ENCODE measurements at places on chromosomes 12 and 14.

DNA sequence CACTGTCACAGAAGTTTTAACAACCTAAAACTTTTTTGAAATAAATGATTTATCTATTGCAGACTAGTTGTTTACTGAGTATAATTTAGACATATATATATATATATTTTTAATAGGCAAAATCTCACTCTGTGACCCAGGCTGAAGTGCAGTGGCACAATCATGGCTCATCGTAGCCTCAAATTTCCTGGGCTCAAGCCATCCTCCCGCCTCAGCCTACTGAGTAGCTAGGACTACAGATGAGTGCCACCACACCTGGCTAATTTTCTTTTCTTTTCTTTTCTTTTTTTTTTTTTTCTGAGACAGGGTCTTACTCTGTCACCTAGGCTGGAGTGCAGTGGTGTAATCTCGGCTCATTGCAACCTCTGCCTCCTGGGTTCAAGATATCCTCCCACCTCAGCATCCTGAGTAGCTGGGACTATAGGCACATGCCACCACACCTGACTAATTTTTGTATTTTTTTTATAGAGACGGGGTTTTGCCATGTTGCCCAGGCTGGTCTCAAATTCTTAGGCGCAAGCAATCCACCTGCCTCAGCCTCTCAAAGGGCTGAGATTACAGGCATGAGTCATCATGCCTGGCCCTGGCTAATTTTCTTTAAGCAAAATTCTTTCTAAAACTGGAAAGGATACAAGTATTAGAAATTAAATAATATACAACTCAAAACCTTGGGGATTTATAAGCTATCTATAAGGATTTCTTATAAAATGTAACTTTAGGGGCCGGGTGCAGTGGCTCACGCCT, 23.1 kb downstream of the EEA1 start:
- no peak for DNase-seq

DNA sequence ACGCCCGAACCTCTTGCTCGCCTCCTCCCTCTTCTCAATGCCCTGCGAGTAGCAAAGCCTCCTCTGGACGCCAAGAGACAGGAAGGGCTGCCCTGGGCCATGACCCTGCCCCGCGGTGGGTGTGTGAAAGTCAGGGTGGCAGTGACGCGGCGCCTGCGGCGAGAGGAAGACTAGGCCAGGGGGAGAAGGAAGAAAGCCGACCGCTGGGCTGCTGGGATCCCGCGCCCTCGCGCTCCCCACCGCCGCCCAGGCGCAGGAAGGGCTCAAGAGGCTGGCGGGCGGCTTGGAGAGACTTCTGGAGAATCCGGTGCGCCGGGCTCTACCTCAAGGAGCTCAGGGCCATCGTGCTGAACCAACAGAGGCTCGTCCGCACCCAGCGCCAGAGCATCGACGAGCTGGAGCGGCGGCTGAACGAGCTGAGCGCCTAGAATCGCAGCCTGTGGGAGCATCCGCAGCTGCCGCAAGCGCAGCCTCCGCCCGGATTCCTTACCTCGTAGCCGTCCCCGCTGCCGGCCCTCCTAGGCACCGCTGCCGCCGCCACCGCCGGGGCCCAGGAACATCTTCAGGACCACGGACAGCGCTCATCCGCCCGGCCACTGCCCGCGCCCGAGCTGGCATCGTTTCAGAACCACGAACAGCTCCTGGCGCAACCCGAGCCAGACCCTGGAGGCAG, 105.0 kb upstream of the PRB2 start:
- peak; percentile 47 for DNase-seq

GRCh38 chr14:104986487-104987164, 1.0 kb downstream of the CLBA1 start:
- DNase-seq, result no peak

DNA sequence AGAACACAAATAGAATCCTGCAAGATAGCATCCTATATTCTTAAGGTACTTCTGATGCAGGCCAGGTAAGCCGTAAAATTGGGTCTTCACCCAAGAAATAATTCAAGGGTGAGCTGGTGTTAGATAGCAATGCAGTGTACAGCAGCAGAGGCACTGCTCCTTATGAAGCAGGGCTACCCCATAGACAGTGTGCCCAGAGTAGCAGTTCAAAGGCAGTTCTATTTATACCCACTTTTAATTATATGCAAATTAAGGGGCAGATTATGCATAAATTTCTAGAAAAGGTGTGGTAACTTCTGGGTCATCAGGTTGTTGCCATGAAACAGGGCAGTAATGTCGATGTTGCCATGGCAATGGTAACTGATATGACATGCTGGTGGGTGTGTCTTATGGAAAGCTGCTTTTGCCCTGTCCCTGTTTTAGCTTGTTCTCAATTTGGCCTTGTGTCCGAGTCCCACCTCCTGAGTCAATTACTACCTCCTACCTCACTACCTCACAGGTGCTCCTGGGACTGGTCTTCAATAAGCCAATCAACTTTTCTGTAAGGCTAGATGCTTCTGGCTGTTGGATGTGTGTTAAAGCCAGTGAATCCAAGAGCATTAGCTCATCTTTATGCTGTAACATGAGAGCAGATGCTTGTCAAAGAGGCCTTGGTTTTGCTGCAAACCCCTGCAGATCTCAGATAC, 61.0 kb downstream of the PPM1A start:
- no peak for DNase-seq

DNA sequence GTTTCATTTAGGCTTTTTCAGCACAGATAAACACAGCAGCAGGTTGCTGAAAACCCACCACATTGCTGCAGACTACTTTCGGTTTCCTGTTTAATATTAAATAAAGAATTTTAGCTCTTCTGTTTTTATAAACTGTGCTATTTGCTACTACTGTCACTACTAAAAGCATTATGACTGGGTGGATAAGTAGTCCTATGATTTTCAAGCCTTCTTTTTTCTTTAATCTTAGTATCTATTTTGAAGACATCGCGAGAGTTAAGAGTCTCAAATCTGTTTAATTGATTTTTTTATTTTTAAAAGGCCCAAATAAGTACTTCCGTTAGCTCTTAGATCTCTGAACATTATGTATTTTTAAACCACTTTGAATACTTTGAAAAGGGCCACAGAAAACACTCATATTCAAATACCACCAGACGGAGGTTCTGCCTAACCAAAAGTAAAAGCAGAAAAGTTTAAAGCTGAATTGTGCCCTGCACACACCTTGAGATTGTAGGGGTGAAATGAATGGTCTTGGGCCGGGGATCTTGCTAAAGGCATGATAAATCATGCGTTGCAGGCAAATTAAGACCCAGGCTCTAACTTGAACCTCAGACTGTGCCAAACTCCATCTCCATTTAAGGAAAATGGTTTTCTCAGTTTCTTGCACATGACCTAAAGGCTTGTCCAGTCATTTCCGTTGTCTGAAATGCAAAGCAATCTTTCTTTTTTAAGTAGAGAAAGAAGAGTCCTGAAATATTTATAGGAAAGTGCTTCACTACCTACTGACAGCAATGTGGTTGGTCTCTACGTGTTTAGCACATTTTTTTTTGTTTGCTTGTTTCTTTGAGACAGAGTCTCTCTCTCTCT, 13.6 kb upstream of the FOXN3 start:
- peak; percentile 17 for DNase-seq

DNA sequence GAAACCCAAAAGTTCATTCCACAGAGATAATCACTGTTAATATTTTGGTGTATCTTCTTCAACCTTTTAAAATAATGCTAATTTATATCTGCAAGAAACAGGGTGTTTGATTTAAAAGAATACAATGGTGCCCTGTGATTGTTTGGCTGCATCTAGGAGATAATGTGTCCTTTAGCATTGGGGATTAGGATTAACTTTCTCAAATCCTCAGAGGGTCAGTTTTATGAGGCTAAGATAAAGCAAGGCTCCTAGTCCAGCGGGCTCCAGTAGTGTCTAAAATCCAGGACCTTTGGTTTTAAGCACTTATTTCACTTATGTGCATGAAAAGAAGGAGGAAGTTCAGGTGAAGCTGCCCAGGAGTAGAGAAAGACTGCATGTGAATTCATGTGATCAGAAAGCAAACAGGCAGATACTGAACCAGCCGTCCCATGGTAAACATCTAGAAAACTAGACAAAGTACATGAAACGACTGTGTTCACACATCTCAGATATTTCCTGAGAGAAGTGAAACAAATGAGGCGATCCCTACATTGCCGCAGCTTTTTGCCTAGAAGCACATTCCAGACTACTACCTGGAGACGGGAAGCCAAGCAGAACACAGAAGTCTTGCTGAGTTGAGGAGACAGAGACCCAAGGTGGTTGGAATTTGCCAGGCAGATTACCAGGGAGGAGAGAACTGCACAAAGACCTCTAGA, 129.1 kb upstream of the MAX start:
- no peak for DNase-seq

- no peak for DNase-seq
Observed at GRCh38 chr14:50452979-50453705, 56.5 kb upstream of the CDKL1 start.

GRCh38 chr14:97116546-97116945, 319.4 kb downstream of the VRK1 start:
- DNase-seq, result no peak

- DNase-seq, result no peak
Observed at GRCh38 chr14:96246539-96246847, 9.5 kb upstream of the BDKRB1 start.

DNA sequence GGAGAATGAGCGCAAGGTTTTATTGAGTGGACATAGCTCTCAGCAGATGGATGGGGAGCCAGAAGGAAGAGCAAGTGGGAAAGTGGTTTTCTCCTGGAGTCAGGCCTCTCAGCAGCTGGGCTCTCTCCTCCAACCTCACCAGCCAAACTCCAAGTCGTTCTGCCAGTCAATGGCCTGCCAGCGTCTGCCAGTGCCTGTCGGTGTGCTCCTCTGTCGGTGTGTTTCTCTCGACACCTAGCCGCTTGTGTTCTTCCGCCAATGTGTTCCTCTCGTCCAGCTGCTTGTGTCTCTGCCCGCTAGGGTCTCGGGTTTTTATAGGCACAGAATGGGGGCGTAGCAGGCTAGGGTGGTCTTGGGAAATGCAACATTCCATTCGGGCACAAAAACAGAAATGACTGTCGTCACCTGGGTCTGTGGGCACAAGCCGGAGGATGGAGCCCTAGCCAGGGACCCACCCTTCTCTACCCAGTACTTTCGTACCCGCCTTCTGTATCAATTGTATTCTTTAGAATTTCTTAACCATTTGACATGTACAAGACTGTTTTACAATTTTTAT, 1365.4 kb downstream of the FSCB start:
- no peak for DNase-seq
